ENCODE measurements at places on chromosomes 5 and 9.

- no peak for DNase-seq
Measured at GRCh38 chr5:122727112-122727541, 47.8 kb upstream of the SNX2 start.

GRCh38 chr9:136445799-136446198 lies 6.2 kb upstream of the INPP5E start:
- no peak for DNase-seq

- peak; percentile 45 for DNase-seq
Measured at GRCh38 chr9:94649100-94649819, 9.9 kb upstream of the FBP1 start.

DNA sequence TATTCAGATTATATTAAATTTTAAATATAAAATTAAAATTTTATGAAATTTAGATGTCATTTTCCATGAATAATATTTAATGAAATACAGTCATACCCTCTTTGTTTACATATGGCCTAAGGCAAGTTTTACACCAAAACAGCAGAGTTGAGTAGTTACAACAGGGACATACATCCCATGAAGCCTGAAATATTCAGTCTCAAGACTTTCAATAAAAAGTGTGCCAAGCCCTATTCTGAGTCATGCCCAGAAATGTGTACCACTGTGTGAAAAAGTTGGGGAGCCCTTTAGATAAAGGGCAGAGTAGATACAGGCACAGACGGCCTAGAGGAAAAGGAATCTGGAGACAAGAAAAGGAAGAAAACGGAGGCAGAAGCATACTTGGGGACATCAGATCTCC lies 261.3 kb downstream of the SGCD start:
- no peak for DNase-seq

DNA sequence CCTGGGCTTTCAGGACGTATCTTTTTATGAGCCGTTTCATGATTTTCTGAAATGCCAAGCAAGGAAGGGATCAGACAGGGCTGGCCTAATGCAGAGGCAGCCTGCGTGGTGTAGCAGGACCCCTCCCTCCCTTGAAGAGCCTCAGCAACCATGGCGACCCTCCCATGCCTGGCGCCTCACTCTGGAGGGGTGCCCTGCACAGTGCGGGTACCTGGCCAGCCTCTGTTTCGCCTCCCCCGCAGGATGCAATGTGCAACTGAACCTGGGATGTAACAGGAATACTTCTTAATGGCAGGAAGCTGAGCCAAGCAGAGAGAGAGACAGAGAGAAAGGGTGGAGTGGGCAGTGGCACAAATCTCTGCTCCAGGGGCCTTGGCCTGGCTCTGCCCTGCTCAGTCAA lies 23.3 kb upstream of the SMIM32 start:
- DNase-seq = no peak

DNA sequence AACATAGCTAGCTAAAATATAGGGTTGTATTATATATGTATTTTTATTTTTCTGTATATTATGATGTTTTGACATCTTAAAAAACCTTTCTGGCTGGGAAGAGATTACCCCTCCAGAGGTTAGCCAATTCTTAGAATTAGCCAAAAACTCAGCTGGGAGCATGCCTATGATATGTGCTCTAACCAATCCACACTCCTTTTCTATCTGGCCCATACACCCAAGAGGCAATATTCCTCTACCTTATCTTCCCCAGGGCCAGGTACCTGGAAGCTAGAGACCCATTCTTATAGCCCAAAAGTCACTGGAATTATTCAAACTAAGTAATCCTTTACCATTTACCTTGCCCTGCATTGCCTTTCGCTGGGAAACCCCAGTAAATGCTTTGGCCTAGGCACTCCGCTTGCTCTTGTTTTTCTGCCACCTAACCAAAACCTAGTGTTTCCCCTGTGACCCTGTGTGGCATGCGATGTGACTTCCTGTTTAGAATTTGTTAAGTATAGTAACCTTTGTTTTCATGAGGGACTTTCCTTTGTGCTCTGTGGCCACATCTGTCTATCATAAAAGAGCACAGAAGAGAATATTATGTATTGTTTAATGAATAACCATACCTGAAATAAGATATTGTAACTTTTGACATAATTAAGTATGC lies 37.4 kb downstream of the CSNK1G3 start:
- no peak for DNase-seq

DNA sequence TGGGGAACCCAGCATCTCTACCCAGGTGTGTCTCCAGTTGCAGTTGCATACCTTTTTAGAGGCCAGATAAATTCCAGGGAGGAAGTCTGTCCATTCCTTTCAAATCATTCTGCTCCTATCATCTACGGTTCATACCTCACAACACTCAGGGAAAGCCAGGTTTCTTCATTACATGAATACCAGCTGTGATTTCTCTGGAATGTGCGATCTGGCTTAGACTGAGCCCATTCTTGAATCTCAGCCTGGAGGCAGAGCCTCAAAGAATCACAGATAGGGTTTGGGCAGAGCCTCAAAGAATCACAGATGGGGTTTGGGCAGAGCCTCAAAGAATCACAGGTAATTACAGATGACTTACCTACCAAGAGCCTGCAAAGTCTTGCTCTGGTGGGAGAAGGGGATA lies 7.2 kb downstream of the P4HA2 start:
- no peak for DNase-seq

GRCh38 chr9:104608336-104608735 lies 2.9 kb upstream of the OR13C2 start:
- DNase-seq = no peak

DNA sequence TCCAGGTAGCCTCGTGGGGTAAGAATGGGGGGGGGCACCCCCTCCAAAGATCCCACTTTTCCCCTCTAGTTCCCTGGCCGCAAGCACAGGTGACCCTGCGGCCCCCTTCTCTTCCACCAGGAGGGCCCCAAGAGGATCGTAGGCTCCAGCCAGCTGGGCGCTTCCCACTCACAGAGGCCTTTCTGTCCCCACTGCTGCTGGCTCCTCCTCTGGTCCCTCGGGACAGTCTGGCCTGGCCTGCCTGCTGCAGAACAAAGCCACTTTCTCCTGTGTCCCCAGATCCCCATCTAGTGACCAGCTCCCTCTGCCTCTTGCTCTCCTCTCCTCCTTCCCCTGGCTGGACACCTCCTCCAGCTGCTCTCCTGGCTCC lies 534 bp upstream of the SAPCD2 start:
- DNase-seq = peak; percentile 41

- no peak for DNase-seq
Measured at GRCh38 chr5:14749579-14750101, 85.1 kb downstream of the OTULIN start.

DNA sequence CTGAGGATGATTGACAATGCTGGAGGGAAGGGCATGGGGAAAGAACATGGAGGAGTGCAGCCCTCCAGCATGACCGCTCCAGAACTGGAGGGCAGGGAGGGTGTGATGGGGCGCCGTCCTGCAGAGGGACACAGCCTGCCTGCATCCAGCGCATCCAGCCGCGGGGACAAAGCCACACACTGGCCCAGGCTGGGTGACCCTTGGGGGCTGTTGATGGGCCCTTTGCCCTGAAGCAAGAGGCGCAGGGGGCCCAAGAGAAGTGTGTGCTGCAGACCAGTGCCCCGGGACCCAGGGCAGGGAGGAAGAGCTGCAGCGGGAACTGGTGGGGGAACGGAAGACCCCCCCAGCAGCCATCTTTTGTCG lies 169.8 kb upstream of the PPP1R26 start:
- no peak for DNase-seq

- no peak for DNase-seq
Measured at GRCh38 chr5:119284031-119284430, 71.8 kb upstream of the TNFAIP8 start.

DNA sequence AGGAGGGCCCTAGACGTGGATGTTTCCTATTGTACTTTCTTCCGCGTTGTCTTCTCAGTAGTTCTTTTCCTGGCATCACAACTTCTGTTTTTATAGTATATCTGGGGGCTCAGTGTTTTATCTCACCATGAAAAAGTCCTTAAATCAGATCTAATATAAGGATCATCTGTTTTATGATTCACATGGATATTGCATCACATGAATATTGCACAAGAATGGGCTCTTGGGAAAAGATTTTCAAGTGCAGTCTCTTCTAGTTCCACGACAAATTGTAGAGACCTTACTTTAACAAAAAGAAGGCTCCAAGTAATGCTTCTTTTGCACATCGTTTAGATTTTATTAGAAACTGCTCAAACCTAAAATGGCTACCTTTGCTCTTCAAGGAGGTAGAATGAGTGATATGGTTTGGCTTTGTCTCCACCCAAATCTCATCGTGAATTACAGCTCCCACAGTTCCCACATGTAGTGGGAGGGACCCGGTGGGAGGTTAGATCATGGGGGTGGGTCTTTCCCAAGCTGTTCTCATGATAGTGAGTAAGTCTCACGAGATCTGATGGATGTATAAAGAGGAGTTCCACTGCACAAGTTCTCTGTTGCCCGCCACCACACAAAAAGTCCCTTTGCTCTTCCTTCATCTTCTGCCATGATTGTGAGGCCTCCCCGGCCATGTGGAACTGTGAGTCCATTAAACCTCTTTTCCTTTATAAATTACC lies 53.7 kb upstream of the FAM120A start:
- no peak for DNase-seq

DNA sequence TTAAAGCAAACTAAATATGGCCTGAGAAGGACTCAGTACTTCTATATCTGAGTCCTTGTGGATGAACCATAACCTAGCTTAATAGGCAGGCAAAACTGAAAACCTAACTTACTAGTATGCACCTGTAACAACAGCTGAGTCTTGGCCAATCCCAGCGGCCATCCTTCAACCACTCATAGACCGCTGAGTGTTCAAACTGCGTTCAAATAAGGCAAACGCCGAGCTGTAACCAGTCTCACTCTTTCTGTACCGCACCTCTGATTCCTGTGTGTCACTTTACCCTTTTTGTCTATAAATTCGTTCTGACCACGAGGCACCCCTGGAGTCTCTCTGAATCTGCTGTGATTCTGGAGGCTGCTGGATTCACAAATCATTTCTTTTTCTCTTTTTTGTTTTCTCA lies 170.5 kb downstream of the COL23A1 start:
- DNase-seq = no peak

DNA sequence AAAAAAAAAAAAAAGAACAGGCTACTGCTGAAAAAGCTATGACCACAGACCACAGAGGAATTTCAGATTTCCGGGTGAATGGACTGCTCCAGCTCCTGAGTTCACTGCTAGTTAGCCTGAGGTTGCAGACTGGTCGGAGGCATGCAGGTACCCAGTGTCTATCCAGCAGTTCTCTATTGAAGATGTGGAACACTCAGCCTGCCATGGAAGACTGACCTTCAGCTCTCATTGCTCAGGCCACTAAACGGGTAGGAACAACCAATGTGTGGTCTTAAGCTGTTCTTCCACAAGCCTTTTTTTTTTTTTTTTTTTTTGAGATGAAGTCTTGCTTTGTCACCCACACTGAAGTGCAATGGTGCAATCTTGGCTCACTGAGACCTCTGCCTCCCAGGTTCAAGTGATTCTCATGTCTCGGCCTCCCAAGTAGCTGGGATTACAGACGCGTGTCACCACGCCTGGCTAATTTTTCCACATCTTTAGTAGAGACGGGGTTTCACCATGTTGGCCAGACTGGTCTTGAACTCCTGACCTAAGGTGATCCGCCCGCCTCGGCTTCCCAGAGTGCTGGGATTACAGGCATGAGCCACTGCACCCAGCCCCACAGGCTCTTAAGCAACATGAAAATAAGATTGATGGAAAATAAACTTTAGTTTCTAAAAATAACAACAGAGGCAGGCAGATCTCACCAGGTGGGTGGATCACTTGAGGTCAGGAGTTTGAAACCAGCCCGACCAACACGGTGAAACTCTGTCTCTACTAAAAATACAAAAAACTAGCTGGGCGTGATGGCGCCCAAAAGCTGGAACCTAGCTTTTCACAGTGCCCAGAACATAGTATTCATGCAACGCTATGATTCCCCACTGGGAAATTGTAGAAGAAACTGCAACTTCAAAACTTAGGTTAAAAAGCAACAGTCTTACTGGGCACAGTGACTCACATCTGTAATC lies 20.0 kb upstream of the NPM1 start:
- DNase-seq = peak; percentile 51

DNA sequence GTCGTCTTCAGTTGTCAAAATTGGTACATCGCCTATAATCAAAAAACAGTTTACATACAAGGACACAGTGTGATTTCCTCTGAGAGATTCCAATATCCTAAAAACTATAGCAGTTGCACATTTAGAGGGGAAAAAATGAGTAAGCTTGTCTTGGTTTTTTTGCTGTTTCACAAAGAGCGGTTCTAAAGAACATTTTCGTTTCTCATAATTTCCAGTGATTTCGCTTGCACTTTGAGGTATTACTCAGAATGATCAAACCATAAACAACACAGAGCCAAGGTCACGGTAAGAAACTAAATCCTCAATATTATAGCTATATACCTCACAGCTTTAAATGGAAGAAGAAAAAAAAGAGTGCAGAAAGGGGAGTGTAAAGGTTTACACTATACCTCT lies 861 bp downstream of the MTX3 start:
- DNase-seq = no peak

DNA sequence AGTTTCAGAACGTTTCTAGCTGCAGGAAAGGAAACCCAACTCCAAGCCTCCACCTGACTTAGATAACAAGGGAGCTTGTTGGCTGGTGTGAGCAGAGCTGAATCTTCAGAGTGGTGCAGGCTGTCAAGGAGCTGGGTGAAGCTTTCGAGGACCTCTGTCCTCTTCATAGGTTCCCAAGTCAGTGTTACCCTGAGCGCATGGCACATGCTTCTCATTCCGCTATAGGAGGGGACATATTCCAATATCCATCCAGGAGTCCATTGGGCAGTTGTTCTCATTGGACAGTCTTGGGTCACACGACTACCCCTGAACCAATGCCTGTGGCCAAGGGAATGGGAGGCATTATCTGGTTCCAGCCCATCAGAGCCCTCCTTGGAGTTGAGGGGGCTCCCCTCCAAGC lies 50.3 kb downstream of the DUSP1 start:
- no peak for DNase-seq

- no peak for DNase-seq
Measured at GRCh38 chr5:66284588-66285342, 140.7 kb downstream of the SREK1 start.

GRCh38 chr5:66655395-66656324 lies 59.5 kb downstream of the MAST4 start:
- no peak for DNase-seq
